ENCODE measurements at places on chromosomes 4 and X.

DNA sequence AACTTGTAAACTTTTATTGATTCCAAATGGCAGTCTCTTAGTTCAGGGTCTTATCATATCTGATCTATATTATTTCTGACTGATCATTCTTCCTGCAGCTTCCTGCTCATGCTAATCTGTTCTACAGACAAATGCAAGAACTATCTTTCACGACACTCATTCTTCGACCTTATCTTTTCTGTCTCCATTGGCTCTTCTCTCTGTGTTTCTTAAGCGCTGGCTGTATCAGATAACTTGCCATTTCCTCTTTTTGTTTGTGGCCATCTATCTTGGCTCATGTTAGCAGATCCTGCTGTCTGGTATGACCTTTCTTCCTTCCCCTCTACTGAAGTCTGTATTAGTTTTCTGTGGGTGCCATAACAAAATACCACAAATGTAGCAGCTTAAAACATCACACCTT is 230.5 kb upstream of the PUDP start:
- DNase-seq: no peak

DNA sequence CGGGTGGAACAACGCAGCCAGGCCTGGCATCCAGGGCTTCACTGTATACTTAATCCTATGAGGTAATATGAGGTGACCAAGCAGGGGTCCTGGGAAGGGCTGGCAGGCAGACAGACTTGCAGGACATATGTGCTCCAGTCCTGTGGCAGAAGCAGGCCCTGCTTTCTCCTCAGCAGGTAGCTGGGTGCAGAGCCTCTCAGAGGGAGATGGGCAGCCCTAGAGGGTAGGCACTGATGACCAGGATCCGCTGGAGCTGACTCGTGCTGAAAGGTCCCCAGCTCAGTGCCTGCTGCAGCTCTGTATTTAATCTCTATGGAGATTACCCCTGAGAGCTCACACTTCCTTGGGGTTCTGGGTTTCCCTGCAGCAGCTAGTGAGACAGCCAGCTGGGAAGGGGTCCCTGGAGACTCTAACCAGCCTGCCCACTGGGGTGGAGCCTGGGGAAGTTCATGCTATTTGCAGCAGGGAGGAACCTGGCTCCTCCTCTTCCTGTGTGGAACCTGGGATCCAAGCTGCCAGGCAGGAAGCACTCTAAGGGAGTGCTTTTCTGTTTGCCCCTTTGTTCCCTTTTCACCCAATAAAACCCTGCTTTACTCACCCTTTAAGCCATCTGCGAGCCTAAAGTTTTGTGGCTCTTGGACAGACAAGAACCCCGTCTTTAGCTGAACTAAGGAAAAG is 339.2 kb downstream of the DCAF12L2 start:
- no peak for DNase-seq

GRCh38 chr4:185255868-185256267 is 46.5 kb downstream of the SNX25 start:
- DNase-seq: no peak

DNA sequence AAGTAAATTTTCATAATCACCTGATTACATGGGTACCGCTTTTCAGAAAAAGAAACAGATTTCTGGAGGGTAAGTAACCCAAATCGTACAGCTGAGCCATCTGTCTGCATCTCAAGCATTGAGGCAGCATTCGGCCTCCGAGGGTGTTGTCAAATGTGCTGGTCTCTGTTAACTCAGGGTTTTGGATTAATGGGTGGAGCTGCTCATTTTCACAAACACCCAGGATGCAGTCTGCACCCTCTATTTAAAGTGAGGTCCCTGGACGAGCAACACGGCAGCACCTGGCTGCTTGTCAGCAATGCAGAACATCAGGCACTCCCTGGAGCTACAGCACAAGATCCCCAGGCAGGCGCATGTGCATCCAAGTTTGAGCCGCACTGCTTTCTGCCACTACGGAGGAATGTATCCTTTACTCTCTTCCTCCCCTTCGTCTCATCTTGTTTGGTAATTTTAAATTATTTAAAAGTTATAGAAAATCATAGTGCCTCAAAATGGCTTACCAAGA is 24.7 kb upstream of the NAP1L5 start:
- no peak for DNase-seq

DNA sequence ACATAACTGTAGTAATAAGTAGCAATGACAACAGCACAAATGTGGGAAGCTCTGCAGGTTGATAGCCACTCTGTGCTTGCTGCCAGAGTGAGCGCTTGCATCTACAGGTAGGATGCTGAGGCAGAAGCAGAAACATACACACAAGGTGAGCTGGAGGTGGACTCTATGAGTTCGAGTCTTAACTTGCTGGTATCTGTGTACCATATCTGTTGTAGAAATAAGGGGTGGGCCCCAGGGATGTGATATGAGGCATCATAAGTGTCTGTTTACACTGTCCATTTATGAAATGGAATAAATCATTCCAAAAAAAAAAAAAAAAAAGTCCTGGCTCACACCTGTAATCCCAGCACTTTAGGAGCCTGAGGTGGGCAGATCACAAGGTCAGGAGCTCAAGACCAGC is 32.8 kb upstream of the EIF4E start:
- DNase-seq: no peak

DNA sequence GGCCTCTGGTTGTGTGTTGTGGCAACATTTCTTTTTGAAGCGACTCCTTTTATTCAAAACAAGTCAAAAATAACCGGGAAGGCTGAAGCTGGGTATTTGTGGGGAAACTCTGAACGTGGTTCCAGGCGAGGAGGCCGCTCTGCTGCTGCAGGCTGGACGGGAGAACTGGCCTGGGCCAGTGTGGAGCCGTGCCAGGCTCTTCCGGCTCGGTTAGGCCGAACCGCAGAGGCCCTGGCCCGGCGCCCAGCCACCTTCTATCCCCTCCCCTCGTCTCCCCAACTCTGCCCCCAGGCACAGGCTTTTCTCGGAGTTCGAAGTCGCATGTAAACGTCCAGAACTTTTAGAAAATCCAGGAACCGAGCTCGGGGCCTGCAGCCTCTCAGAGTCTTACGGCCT is 2.4 kb upstream of the BCOR start:
- no peak for DNase-seq

GRCh38 chr4:161714022-161714751 is 449.6 kb downstream of the FSTL5 start:
- no peak for DNase-seq

- peak; percentile 2 for DNase-seq
Observed at GRCh38 chr4:154332681-154333421, 158.7 kb downstream of the DCHS2 start.

GRCh38 chr4:153281476-153281875 is 63.0 kb upstream of the MND1 start:
- DNase-seq: no peak

DNA sequence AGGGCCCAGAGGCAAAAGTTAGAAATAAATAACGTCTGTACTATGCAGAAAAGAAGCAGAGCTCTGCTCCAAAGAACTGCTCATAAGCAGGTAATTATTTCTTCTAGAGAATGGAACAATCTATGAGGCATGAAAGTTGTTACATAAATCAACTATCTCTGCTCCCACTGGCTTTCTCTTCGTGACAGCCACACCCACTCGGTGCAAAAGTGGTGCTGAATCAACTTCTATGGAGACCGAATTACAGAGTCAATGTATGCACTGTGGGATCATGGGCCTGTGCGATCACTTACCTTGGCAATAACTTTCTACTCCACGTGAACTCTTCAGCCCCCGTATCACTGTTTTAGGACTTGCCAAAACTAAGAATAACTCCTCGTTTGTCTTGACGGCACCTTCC is 99.4 kb upstream of the ATXN3L start:
- DNase-seq: no peak

GRCh38 chr4:154961263-154961662 is 180.2 kb downstream of the RBM46 start:
- no peak for DNase-seq

DNA sequence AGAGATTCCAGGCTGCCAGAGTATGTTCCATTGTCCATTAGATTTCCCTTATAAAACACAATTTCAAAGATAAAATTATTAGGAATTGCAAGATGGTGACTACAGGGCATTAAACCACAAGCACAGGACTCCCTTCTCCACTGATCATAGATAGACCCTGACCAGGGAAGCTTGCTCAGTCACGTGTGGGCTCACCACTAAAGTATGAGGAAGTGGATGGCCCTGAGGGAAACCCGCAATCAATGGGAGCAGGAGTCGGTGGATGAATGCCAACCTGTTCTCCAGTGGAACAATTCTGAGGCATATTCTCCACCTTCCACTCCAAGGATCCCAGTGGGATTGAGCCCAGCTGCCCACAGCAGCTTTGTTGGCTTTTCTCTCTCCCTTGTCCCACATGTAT is 515.7 kb downstream of the BCOR start:
- DNase-seq: no peak

GRCh38 chr4:3605491-3605890 is 73.3 kb upstream of the LRPAP1 start:
- DNase-seq: no peak

DNA sequence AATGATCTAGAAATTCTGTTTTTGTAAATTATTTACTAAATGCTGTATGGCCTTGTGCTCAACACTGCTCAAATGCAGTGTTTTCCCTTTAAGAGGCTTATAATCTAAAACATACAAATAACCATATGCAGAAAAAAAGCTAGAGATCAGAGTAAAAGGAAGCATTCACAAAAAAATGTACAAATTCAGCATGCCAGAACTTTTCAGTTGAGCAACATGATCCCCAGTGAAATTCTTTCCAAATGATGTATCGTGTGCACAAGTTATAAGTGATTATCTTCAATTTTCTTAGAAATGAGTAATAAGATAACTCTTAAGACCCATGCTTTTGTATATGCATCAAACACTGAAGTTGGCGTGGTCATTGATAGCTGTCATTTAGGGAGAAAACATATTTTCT is 5.0 kb downstream of the GPC3 start:
- DNase-seq: no peak

- no peak for DNase-seq
Observed at GRCh38 chr4:18630218-18631110, 608.9 kb upstream of the LCORL start.

DNA sequence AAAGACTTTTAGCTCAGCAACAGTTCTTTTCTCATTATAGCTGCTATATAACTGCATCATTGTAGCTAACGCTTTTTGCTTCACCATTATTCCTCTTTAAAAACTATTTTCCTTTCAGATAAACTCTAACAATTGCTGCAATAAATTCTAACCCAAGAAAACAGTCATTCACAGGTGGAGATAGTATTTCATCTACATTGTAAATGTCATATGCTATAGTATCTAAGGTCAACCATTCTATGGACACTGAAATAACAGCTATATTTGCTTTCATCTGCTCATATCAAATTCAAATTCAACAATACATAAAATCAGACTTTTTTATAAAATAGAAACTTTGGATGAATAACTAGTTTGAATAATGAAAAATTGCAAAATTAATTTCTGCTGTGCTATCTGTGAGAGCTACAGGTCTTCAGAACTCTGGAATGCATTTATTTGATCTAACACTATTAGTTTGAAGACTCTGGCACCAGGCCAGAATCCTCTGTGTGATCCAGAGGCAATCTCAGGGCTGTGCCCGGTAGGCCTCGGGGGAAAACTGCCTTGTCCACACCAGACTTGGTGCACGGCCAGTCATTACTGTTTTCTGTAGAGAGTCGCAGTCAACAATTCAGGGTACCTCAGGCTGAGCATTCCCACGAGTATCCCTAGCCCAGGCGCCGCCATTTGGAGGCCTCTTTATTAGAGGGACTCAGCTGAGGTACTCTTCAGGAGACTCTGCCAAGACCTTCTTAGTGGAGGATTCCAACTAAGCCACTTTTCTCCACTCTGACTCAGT is 332.4 kb downstream of the SLC7A11 start:
- DNase-seq: no peak

DNA sequence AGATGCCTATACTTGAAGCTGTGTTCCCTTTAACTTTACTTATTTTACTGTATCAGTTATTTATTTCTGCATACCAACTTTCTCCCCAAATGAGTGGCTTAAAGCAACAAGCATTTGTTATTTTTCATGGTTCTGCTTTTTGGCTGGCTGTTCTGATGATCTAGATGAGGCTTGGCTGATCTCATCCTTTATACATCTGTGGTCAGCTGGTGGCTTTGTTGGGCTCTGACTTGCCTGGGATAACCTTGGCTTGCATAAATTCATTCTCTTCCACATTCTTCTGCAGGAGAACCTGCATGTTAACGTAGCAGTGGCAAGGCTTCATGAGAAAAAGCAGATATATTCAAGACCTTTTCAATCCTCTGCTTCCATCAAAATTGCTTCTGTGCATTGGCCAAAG is 1317.6 kb downstream of the ADGRL3 start:
- no peak for DNase-seq

GRCh38 chrX:150893936-150894335 is 4.5 kb downstream of the CD99L2 start:
- no peak for DNase-seq

DNA sequence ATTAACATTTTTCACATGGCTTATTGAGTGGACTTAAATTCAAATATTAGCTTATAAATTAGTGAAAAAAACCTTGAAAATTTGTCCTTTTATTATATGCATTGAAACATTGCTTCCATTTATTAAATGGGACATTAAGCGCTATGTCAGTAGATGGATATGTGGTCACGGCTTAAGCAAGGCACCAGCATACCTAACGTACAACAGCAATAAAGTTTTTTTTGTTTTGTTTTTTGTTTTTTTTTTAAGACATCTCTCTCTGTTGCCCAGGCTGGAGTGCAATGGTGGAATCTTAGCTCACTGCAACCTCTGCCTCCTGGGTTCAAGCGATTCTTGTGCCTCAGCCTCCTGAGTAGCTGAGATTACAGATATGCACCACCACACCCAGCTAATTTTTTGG is 31.6 kb downstream of the PGM2 start:
- DNase-seq: no peak

GRCh38 chr4:81052119-81053068 is 21.9 kb downstream of the BMP3 start:
- DNase-seq: no peak

- no peak for DNase-seq
Observed at GRCh38 chr4:138188406-138189084, 53.6 kb downstream of the SLC7A11 start.

All from GM18507 (cell line).